Effector CD8-positive, alpha-beta T cell (primary cell): ENCODE measurements at places on chromosomes 7 and 10.

GRCh38 chr10:23198940-23199767 lies 7.0 kb downstream of the PTF1A start:
- DNase-seq = no peak

DNA sequence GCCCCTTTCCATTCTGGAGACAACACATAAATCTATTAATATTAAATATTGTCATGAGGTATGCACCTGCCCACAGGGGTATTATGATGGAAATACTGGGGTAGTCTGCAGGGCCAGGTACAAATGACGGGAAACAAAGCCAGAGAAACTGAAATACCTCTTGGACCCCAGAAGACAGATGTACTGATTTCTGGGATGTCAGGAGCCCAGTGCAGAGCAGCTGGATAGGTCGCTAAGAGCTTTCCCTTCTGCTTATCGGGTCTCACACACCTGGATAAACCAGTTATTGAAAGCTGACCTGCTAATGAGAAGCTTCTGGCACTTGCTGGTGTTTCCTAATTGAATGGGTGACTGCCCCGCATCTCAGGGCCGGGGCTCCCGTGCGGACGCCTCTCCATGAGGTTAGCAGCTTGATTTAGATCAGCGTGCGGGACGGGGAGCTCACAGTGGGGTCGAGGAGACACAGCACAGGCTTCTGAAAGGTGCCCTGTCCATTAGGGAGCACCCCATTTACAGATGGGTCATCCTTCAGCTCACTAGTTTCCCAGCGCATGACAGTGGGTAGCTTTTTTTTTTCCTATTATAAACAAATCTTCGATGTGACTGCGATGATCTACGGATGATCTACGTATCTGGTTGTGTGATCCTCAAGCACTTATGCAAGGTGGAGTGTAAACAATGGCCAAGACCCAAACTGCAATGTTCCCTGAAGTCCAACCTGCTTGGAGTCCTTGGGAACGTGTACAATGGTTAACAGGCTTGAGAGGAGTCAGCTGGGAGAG lies 1.5 kb upstream of the INSIG1 start:
- DNase-seq = no peak

DNA sequence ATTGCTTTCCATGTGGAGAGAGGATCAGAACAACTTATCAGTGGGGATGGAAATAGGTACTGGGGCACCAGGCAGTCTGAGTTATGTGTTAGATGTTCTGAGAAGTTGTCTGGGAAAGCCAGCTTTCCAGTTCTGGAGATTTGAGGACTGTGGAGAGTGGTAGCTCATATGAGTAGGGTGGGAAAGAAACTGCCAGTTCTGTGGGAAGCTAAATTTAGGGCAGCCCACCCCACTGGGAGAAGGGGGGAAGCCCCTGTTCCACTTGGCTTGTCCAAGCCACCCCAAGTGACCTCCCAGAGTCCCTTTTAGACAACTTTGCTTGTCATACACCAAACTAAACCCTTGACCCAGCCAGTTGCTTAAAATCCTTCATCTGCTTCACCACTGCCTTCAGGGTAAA lies 189.5 kb downstream of the REEP3 start:
- DNase-seq = no peak

GRCh38 chr7:128311013-128311412 lies 32.7 kb downstream of the RBM28 start:
- no peak for DNase-seq

- no peak for DNase-seq
These were observed 72.9 kb upstream of the ARMC3 start for GRCh38 chr10:22854935-22855421.

- no peak for DNase-seq
These were observed 101.1 kb downstream of the SLC37A3 start for GRCh38 chr7:140297192-140297591.

DNA sequence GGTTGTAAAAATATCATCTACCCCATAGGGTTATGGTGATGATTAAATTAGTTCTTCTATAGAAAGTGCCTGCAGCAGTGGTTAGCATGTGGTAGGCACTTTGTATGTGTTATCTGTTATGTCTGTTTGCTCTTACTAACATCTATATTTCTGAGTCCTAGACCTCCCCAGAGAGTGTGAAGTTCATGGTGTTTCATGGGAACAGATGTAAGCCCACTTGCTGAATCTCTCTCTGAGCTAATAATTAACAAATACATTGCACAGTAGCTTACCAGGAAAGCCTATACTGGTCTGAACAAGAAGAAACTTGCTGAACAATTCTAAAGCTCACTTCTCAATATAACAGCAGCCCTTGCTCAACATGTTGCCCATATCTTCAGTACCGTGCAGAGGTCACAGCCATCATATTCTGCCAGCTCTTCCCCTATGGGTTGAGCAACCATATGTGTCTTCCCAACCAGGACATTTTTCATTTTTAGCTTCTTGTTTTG lies 100.1 kb downstream of the NPSR1 start:
- no peak for DNase-seq

DNA sequence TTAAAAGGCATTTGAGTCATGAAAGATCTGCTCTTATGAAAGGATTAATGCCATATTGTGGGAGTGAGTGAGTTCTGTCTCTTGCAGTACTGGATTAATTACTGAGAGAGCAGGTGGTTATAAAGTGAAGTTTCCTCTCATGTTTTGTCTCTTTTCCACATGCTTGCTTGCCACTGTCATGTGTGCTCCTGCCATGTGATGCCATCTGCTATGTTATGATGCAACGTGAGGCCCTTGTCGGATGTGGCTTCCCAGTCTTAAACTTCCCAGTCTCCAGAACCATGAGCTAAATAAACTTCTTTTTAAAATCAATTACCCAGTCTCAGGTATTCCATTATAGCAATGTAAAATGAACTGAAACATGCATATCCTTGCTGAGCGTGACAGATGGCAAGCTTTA lies 22.7 kb upstream of the TCTN3 start:
- DNase-seq = no peak

- no peak for DNase-seq
These were observed 695.8 kb downstream of the TYW1 start for GRCh38 chr7:67692425-67692824.

DNA sequence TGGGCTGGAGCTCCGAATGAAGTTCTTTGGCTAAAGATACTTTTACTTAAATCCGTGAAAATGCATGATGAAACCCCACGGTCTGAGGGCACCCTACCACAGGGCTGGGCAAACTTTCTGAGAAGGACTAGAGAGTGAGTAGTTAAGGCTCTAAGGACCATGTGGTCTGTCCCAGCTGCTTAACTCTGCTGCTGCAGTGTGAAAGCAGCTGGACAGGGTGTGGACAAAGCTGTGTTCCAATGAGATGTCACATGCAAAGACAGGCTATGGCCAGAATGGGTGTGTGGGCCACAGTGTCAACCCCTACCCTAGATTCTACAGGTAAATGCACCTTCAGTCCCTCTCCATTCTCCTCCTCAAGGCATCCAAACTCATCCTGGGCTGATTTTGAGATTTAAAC lies 18.8 kb downstream of the PDIA4 start:
- no peak for DNase-seq

DNA sequence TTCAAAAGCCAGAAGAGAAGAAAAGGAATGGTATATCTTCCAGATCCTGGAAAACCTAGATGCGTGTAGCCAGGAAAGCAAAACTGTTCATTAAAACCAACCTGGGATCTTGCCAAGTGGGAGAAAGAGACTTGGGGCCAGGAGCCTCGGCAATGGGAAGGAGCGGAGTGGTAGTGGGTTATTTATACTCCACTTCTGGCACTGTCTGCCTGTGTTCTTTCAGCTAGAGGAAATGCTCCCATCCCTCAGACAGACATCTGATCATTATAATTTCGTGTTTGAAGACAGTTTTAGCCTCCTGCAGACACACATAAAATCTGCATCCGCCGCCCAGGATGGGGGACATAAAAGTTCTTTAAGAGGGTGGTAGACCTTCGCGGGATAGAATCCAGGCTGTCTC lies 421.6 kb downstream of the RPS24 start:
- DNase-seq = no peak

DNA sequence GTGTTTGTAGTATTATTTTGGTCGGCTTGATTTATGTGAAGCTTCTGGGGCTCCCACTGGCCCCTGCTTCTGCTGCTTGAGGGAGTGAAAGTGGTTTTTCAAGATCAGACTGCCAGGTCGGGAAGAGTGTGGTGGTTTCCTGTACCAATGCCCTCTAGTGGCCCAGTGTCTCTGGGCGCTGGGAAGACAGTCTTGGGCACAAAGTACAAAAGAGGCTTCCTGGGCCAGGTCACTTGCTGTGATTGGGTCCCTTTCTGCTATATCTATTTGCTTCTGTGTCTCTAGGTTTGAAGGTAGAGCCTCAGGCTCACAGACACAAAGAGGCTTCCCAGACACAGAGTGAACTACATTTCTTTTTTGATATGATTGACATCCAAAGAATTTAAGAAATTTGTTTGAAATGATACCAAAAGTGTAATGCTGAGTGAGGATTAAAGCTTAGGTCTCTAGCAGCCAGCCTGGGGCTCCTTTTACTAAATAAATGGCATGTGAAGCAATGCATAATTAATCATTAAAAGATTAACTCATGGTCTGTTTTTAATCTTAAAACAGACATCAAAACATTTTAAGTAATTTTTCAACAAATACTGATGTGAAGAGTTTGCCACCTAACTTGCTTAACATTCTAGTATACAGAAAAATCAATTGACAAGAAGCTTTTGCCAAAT lies 36.3 kb downstream of the ABCB1 start:
- no peak for DNase-seq

- DNase-seq = no peak
These were observed 42.8 kb downstream of the CPXM2 start for GRCh38 chr10:123848564-123849457.
